ENCODE measurements at places on chromosomes 1 and 21.

- DNase-seq = no peak
Measured at GRCh38 chr1:39525366-39526165, 34.1 kb downstream of the BMP8A start.

GRCh38 chr1:97816927-97817326 is 103.9 kb downstream of the DPYD start:
- no peak for DNase-seq

GRCh38 chr1:162701286-162701685 is 69.0 kb downstream of the DDR2 start:
- no peak for DNase-seq

DNA sequence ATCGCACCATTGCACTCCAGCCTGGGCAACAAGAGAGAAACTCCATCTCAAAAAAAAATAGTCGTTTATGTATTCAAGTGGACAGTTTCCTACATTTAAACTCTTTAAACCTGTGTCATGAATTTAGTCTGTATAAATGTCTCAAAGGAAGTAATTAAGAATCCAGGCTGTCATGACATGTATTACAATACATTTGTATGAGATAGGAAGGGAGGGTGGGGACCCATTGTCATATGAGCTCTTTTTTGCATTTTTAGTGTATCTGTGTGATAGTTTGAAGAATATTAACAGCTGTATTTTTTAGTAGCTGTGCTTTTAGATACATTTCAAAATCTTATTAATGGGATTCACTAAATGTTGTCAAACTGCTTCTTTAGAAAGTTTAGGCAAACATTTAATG is 20.0 kb downstream of the DONSON start:
- no peak for DNase-seq

GRCh38 chr1:78171736-78172590 is 126.2 kb downstream of the GIPC2 start:
- DNase-seq = no peak

- no peak for DNase-seq
Measured at GRCh38 chr1:61135291-61135690, 52.9 kb downstream of the NFIA start.

DNA sequence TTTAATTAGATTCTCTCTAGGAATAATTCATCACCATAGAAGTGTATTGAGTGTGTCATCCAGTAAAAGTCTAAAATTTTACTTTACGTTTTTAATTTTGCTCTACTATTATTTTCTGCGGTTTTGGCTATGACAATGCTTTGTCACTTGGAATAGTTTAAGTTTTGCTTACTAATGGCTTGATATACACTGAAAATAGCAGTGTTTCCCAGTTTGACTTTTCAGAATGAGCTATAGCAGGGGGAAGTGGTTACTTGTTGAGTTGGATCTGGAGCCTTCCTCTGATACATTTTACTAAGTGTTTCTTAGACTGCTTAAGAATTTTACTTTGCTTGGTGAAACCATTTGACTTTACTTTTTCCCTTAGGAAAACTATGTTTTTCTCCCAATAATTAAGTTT is 5.0 kb downstream of the DNAJC16 start:
- no peak for DNase-seq

DNA sequence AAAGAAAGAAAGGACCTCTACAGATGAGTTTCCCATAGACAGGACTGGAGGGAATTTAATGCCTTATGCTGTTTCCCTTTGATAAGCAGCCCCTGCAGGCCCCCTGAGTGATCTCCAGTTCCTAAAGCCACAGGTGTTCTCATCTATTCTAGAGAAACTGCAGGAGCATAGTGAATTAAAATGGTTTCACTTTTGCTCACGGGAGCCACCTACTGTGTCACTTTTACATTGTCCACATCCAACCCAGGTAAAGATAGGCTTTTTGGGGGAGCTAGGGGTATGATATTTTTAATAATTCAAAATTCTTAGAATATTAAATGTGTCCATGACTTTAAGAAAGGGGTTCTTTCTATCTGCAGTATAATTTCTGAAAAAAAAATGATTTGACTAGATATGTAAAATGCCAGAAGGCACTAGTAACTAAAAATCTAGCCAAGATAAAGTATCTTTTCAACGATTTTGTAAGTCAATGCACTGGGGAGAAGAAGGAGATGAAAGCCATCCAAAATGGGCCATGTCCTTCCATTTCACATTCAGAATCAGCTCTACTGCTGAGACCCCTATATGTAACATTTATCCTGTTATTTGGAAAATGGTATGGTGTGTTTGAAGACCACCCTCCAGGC is 267.3 kb upstream of the DUSP10 start:
- DNase-seq = no peak

DNA sequence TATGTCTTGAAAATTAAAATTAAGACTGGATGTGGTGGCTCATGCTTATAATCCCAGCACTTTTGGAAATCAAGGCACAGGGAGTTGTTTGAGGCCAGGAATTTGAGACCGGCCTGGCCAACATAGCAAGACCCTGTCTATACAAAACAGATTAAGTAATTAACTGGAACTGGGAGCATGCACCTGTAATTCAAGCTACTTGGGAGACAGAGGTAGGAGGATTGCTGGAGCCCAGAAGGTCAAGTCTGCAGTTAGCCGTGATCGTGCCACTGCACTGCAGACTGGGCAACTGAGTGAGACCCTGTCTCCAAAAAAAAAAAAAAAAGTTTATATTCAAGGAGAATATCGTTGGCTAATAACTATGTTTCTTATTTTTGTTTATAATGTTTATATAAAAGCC is 139.2 kb downstream of the USP25 start:
- no peak for DNase-seq

DNA sequence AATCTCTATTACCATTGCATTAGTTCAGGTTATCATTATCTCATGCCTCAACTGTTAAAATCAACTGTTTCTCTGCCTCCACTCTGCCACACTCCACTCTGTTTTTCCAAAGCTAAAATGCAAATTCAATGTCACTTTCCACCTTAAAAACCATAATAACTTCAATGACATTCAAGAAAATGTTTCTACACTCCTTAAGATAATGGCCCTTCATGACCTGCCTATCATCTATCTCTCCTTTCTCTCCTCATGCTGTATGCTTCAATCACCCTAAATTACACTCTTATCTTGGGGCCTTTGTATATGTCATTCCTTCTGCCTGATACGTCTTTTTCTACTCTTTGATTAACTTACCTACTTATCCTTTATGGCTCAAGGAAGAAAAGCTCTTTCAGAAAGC is 296.0 kb downstream of the LRRC7 start:
- DNase-seq = no peak

DNA sequence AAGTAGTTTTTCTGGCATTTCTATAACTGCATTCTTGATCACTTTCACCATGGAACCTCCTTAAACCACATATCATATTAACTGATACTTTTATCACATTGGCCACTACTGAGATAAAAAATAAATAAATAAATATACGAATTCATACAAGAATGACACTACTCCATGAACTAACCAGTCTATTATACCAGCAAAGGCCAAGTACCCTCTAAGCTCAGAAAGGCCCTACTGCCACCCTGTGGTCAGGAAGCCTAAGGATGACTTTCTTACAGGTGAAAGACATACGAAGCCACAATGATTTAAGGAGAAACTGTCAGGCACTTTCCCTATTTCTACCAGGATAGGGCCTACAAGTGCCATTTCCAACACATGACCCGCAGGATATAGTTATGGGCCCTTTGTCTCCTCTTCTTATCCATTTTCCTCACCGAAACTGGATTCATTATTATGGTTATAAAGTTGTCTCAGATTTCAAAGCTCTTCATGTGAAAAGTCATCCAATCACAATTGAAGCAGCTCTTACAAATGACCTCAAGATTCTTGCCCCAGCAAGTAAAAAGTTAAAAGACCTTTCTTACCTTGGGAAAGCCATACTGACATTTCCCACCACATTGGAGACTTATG is 23.9 kb downstream of the DNAJC8 start:
- DNase-seq = peak; percentile 23

- DNase-seq = no peak
Measured at GRCh38 chr1:97827887-97828286, 92.9 kb downstream of the DPYD start.

DNA sequence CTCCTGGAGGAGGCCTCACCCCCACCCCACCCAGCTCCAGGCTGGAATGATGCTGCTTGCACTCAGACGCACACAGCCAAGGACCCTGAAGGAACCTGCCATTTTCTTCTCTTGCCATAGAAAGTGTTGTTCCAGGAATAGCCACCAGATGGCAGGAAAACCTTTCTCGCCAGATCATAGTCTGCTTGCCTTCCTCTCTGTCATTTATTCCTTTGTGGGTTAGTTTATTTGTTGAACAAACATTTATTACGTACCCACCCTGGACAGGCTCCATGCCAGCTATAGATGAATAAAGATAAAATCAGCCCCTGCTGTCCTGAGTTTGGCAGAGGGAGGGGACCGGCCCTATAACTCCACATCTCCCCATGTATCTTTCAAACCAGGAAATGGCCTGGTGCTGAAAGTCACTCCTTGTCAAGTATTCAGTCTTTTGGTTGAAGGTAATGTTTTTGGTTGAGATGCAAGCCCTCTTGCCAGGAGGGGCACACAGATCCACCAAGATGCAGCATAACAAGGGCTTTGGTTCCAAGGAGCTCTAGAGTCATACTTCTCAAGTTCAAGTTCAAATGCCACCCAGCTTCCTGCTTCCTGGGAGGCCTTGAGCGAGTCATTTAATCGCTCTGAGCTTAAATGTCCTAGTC is 7.0 kb upstream of the KCNC4 start:
- peak; percentile 40 for DNase-seq

DNA sequence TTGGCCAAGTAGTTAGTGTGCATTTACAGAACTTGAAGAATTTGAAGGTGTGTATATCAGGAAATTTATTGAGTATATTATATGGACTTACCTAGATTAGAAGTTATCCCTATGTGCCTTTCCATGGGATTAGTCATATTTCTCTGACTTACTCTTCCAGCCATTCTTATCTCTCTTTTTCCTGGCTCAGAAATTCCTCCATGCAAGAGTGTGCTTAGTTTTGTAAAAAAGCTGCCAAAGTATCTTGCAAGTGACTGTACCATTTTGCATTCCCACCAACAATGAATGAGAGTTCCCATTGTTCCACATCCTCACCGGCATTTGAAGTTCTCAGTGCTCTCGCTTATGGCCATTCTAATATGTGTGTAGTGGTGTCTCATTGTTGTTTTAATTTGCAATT is 82.2 kb upstream of the GUCA2B start:
- DNase-seq = no peak

GRCh38 chr1:44777547-44777946 is 2.2 kb downstream of the RPS8 start:
- no peak for DNase-seq

- no peak for DNase-seq
Measured at GRCh38 chr1:91066538-91066937, 44.7 kb upstream of the ZNF644 start.

DNA sequence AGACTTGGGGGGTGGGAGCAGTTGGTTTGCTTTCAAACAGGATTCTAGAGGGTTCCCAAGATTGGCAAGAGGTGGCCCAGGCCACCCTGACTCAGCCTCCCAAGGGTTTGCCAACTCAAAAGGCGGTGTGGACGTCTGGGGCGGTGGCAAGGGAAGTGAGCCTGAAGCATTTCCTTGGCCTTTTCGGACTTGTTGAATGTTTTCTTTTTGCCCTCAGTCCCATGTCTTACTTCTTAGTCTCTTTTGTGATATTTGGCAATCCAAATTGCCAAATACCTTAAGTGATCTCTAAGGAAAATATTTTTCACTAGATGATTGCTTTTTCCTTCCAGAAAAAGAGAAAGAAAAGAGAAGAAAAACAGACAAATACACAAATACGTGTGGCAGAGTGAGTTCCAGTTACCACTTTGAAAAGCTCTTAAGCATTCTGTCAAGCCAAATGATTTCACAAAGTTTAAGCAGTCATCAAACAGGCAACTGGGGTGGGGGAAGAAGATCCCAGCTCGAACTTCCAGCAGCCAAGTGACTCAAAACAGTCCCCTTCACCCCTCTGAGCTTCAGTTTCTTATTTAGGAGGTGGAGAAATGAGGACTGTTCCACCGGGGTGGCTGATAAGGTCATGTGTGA is 374.6 kb upstream of the USP24 start:
- no peak for DNase-seq

DNA sequence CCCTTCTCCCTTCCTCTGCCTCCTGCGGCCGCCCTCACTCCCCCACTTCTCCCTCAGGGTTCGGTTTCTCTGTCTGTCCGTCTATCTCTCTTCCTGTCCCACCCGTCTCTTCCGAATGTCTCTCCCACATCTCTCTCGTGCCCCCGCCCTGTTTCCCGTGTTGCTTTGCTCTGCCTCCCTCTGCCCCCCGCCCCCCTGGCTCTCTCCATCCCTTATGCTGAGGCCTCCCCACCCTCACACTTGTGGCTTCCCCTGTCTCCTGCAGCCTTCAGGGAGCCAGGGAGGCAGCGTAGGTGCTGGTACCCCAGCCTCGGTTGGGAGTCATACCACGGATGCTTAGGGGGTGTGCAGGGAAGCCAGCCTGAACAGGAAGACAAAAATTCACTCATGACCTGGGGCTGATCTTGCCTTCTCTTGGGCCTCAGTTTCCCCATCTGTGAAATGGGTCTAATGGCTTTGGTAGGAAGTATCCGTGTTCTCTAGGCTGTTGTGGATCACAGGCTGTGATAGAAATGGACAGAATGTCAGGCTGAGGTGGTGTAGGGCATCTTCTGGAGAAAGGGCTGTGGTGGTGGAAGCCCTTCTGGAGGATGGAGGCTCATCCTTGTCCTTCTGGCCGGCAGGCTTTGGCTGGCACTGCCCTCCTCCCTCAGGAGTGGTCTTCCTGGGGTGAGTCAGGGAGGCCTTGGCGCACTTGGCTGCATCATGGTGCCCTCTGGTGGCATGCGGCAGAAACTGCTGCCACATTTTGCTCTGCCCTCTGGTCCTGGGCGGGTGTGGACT is 55.5 kb downstream of the FOXO6 start:
- DNase-seq = peak; percentile 27
